ENCODE measurements at places on chromosomes 2 and 18.
A peak's percentile ranks its signal among the peaks of the same experiment; 100 is the strongest.

DNA sequence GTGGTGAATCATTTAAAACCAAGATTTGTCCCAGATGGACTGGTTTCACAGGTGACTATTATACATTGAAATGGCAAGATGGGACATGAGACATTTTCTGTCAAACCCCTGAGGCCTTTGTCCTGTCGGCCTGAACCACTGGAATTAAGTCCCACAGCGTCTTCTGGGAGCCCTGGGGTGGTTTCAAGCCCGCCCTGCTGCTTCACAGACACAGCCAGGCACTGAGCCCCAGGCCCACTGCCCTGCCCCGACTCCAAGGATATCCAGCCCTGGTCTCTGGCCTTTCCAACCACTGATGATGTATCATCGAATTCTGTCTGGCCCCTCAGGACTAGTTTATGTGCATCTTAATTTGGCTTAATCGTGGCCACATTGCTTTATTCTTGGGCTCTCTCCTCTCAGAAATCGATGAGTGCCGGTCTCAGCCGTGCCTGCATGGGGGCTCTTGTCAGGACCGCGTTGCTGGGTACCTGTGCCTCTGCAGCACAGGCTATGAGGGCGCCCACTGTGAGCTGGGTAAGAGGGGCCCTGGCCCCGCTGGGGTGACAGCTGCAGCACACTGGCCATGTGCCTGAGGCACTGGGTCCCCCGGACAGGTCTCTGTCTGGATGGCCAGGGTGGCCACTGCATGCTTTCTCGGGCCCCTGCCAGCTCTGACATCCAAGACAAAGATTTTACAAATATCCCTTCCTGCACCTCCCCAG, 39.5 kb downstream of the MTERF4 start:
- DNase-seq = no peak

DNA sequence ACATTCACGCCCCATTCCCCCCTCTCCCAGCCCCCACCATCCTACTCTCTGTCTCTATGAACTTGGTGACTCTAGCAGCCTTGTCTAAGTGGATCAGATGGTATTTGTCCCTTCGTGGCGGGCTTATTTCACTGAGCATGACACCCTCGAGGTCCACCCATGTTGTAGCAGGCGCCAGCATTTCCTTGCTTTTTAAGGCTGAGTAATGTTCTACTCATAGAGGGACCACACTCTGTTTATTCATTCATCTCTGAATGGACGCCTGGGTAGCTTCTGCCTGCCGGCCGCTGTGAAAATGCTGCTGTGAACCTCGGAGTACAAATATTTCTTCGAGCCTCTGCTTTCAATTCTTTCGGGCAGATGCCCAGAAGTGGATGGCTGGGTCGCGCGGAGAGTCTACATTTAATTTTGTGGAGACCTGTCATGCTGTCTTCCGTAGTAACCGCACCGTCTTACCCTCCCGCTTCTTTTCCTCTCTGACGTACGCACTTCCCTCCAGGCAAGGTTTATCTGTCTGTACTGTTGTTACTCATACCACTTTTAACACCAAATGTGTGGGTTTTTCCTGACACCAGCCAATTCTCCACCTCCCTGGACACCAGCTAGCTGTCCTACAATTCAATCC, 5.6 kb downstream of the CROCC2 start:
- DNase-seq = no peak

DNA sequence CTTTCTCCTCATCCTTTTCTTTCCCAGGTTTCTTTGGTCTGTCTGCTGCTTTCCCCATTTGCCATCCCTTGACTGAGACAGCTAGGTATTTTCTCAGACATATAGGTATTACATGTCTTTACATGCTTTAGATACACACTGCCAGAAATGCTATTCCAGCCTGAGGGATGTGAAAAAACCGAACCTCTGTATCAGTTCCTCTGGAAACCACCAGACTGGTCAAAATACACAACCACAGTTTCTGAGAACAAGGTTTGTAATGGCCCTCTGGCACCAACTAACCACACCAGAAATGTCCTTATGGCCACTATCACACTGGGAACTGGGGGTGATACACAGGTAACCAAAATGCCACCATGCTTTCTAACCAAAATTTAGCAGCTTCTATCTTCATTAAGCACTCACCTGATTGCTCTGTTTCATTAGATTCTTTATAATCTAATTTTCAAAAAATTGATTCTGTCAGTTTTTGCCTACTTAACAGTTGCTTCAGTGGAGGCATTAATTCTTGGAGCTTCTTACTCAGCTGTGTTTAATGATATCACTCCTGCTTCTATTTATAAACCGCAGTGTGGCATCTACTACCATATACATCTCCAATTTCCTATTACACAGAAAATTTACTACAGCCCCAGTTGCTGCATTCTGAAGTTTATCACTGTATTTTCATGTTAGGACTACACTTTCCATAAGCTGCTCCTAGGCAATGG, 243.5 kb downstream of the WDPCP start:
- DNase-seq = no peak

GRCh38 chr2:198314559-198315153, 510.3 kb downstream of the PLCL1 start:
- peak; percentile 56 for DNase-seq

DNA sequence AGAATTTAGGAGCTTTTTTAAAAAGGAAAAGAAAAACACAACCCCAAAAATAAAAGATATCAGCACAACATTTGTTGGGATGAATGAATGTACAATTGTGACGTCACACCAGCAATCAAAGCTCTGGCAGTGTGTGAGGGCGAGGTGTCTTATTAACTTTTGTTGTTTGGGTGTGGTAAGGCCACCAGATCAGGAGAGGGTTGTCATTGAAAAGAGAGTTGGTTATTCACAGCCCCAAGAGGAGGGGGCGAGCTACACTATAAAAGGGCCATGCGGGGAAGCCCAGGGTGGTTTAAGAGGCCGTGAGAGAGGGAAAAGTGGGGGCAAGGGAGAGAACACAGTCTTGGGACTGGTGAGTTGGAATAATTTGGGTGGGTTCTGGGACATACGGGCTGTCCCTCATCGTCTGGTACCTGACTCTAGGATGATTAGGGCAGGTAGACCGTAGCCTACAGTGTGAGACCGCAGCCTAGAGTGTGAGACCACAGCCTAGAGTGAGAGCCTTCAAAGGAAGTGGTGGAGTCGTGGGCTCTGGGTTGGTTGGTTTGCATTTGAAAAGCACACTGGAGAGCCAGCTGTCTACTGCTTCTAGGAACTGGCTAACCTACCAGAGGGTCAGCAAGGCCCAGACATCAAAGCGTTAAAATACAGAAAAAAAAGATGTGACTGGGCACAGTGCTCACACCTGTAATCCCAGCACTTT, 128.4 kb downstream of the INO80D start:
- no peak for DNase-seq

DNA sequence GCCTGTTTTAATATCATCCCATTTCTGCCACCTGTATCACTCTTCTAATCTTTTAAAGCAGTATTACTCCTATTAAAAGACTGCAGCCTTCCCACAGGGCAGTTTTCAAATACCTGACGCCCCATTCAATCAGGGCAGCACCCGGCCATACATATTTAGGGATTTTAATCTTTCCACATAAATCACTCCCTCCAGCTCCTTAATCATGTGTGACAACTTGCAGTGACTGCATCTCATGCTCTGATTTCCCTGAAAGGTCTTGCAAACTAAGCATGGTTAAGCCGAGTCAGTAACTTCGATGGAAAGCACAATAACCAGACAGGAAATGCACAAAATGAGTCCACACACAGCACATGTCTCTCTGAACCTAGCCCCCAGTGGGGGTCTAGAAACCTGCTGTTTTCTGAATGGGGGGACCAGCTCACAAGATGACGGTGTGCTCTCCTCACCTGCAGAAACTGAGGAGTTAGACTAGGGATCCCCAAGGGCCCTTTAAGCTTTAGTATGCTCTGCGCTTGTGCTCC, 116.9 kb upstream of the CREB1 start:
- no peak for DNase-seq

- DNase-seq = no peak
These were observed 245.0 kb upstream of the FN1 start for GRCh38 chr2:215680605-215681598.

DNA sequence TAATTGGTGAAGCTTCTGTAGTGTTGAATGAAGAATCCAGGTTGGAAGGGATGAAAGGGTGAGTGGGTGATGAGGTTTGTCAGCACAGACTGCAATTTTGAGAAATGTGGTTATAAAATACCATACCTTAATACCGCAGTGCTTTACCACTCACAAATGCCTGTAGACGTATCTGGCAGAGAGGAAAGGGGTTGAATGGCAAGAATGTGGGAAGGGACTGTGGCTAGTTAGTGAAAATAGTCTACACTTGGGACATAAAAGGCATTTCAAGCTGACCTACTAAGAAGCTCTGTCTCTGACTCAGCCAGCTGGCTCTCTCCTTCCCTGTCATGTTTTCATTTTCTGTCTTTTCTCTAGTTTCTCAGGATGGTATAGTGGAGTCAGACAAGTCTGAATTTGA, 25.1 kb downstream of the CDK15 start:
- DNase-seq = no peak

DNA sequence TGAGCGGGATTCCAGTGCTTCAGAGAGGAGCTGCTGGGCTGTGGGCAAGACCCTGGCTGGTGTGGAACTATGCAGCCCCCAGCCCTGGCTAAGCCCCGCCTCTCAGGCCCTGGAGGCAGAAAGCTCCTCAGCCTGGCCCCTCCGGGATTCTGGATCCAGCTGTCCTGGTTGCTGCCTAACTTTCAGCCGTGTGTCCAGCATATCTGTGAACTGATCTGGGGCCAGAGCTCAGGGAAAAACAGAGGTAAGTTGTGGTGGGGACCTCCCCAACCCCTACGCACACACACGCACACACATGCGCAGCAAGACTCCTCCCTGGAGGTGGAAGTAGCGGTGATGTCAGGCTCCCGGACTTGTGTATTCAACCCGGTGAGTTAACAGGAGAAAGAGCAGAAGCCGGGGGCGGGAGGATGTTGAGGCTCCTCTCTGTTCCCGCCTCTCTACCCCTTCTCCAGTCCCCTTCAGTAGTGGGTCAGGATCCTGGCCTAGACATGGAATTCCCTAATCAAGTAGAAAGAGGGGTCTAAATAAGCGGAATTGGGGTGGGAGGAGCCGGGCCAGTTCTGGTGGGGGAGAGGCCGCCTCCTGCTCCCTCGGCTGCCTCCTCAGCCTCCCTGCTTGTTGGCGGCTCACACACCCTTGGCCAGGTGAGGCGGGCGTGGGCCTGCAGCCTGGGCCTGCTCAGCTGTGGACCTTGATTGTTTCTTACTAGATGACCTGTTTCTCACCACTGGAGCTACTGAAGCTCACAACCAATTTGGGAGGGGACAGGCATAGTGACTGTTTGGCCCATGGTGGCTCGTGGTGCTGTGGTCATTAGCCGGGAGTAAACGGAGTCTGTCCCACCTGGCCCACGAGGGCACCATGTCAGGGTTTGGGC, 33.4 kb downstream of the SIX2 start:
- DNase-seq = no peak

DNA sequence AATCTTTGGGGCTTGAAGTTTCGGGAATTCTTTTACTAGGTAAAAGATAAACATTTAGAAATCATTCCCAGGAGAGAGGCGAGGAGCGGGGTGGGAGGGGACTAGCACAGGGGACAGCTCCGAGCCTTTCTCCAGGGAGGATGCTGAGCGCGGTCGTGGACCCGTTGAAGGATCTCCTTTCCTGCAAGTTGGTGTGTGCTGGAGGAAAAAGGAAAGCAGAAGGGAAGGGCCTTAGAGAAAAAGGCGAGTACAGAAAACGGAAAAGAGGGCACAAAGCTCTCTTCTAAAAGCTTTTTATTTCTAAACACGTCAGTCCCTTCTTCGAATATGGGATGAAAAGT, 640 bp downstream of the SLC39A6 start:
- DNase-seq = no peak

- DNase-seq = no peak
These were observed 270.8 kb upstream of the UBE2E3 start for GRCh38 chr2:180709392-180710145.

DNA sequence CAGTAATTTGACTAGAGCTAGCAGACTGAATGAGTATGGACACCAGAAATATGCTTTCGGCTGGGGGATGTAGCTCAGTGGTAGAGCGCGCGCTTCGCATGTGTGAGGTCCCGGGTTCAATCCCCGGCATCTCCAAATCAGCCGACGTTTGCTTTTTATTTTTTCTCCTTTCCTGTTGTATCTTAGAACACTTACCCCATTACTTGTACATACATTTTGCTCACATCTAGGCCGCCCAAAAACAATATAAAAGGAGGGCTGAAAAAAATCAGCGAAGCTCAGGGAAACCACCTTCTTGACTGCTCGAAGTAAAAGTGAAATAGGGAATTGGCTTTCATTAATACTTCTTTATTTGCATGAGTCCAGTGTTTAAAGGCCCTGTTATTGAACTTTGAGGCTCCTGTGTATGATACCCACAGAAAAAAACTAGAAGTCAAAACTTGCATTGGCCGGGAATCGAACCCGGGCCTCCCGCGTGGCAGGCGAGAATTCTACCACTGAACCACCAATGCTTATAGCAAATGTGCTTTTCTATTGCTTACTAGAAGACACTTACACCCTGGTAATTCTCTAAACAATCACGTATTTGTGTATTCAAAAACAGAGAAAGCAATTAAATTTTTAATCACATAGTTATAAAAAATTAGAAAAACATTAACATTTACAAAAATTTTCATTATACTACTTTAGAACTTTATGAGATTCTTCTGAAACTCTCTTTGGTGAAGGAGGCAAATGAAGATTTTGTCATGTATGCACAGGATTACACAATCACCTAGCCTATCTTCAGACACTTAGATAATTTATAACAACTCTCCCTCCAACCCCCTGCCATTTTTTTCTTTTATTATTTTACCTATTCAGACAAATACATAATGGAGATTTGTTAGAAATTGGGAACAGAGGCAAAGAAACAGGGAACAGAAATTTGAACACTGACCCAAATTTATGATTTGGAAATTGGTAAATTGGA, 35.2 kb upstream of the GPD2 start:
- DNase-seq = peak; percentile 82

- peak; percentile 56 for DNase-seq
These were observed 1.7 kb downstream of the CYP1B1 start for GRCh38 chr2:38074058-38074763.

- peak; percentile 41 for DNase-seq
These were observed 490.0 kb downstream of the TXNL1 start for GRCh38 chr18:56148373-56148772.

DNA sequence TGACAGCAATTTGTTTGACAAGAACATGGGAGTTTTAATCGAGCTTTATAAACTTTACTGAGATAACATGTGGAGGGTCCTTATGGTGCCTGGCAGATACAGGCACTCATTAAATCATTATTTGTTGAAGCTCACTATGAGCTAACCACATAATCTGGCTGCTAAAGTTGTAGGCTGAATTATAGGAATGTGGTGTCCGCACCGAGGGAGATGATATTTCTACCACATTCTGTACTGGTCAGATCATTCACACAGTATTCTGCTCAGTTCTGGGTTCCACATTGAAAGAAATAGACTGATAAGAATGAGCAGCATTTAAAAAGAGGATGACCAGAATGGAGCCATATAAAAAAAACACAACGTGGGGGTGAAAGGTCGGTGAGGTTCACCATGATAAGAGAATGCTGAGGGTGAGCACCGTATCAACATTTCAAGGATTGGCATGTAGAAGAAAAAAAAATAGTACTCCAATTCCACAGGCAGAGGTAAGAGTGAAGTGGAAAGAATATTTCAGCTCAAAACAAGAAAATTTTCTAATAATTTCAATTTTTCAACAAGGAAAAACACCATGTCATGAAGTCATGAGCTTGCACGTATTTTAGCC, 54.4 kb downstream of the TMEFF2 start:
- DNase-seq = no peak

GRCh38 chr2:2926009-2926857, 451.4 kb downstream of the EIPR1 start:
- no peak for DNase-seq

GRCh38 chr2:170512266-170512665, 202.9 kb upstream of the SP5 start:
- DNase-seq = no peak

- no peak for DNase-seq
These were observed 30.7 kb upstream of the DUSP2 start for GRCh38 chr2:96175951-96176350.
